ENCODE measurements at places on chromosomes 7 and 10.

DNA sequence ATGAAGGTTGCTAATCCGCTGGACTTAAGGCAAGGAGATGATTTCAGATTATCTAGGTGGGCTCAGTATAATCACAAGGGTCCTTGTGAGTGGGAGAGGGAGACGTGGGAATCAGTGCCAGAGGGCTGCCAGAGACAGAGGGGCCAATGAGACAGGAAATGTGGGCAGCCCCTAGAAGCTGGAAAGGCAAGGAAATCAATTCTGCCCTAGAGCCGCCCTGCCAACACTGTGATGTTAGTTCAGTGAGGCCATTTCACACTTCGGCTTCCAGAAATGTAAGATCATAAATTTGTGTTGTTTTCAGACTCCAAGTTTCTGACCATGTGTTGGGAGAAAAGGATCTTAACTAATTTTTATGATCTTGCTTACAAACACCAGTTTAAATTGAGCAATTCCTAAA is 3.6 kb upstream of the GPNMB start:
- DNase-seq: no peak

GRCh38 chr10:11307004-11307403 is 289.3 kb downstream of the CELF2 start:
- no peak for DNase-seq

DNA sequence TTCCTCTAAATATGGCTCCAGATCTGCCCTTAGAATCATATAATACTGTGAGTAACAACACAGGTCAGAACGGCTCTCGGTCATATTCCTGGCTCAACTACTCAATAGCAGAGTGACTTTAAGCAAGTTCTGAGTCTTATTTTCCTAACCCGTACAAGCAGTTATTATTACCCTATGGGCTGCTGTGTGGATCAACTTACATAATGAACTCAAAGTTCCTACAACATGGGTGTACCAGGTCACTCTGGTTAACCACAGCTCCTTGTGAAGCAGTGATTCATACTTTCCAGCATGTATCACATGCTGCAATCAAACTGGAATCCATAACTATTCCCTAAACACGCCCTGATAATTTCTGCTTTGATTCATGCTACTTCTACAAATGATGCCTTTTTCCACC is 107.3 kb downstream of the LRRN3 start:
- peak; percentile 87 for DNase-seq

GRCh38 chr7:90994601-90995000 is 269.6 kb upstream of the FZD1 start:
- no peak for DNase-seq

- DNase-seq: peak; percentile 39
Observed at GRCh38 chr10:127715782-127716378, 21.1 kb upstream of the FOXI2 start.

DNA sequence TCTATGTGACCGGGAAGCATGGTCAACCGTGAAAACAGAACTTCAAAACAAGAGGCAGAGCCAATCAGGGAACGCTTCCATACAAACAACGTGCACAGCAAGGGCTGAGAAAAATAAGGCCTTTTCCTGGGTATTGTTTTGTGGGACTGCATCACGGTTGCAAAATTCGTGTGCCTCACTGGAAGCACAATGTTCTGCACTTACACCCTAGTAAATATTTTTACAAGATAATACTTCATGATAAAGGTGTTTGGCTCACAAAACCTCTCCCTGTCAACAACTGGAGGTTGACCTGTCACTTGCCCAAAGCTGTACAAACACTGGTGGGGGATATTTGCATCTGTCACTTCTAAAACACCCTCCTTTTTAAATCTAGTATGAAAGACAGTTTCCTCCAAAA is 37.0 kb downstream of the KLF6 start:
- no peak for DNase-seq

- DNase-seq: no peak
Observed at GRCh38 chr10:121709675-121710073, 111.4 kb upstream of the FGFR2 start.

DNA sequence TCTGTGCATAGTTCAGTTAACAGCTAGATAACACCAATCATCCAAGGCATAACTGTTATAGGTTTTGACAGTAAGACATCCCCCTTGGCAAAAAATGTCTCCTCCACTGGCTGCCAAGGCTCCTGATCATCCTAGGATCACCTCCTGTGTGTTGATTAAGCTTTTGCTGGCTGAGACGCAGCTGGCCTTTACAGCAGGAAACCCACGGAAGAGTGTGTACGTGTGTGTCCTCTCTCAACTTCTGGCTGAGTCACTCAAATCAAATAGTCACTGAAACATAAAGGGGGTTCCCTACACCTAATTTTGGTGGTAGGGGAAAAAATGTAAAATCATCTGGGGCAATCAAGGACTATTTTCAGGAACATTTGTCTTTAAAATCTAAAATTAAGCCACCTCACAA is 208.8 kb downstream of the CTNNA3 start:
- no peak for DNase-seq

GRCh38 chr10:58546722-58547445 is 34.2 kb downstream of the BICC1 start:
- no peak for DNase-seq

DNA sequence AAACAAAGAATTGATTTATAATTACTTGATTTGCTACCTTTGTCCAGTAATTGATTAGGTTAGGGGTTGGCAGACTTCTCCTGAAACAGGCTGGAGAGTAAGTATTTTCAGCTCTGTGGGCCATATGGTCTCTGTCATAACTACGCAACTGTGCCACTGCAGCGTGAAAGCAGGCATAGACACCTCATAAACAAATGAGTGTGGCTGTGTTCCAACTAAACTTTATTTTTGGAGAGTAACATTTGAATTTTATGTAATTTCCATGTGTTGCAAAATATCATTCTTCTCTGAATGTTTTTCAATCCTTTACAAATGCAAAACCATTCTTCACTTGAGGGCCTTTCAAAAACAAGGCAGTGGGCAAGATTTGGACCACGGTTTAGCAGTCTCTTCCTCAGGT is 76.9 kb downstream of the GALNT17 start:
- no peak for DNase-seq

DNA sequence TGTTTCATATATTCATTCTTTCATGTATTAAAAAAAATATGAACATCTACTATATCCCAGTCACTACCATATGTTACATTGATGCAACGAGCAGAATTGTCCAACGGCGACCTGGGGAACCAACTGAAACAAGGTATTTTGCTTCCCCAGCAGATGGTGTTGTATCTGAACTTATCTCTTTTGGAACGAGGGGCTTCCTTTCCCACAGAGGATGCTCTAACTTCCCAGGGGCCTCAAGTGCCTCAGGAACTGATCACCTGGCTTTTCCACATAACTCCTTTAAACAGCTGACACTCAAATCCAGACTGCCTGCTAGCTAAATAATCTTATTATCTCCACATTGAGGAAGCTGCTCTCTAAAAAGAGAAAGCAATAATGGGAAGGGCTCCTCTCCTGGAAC is 259.3 kb downstream of the HTR7 start:
- DNase-seq: no peak

DNA sequence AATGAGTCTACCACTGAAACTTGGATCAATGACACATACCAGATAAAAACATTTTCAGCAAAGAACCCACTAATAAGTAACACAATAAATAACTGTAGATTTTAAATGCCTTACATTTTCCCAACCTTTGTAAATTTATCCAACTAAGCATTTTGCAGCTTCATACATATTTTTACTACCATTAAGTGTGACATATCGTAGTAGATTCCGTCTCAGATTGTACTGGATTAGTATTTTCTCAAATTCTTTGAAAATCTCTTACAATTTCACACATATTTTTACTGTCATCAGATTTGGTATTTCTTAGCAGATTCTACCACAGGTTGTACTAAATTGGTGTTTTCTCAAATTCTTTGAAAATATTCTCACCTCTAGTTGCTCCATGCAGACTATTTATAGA is 26.0 kb downstream of the CCDC71L start:
- DNase-seq: no peak

- DNase-seq: no peak
Observed at GRCh38 chr10:118521415-118522117, 73.9 kb downstream of the PRLHR start.

DNA sequence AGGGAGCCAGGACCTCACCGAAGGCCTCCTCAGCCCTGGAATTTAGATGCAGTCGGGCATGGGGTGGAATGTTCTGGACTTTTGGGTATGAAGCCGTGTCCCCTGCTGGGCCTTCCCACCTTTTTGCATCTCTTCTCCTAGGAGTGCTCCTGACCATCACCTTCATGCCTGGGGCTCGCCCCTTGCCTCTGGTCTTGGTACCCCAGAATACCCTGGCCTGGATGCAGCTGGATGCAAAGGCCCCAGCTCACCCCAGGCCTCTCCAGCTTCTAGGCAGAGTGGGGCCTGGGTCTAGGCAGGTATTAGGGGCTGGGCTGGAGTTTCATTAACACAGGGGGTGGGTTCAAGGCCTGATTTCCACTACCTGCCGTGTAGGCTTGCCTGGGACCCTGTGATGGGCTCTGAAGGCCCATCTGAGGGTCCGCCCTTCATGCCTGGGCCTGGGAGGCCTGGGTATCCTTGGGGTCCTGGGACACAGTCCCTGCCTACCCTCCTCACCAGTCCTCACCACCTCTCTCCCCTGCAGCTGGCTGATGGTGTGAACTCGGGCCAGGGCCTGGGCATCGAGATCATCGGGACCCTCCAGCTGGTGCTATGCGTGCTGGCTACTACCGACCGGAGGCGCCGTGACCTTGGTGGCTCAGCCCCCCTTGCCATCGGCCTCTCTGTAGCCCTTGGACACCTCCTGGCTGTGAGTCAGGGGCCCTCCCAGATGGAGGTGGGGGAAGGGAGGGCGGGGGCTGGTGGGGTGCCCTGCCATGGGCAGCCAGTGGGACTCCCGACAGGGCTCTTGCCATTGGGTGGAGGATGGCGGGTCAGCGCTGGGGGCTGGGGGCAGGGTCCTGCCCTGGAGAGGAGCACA is 10.1 kb downstream of the AQP1 start:
- DNase-seq: no peak

- DNase-seq: no peak
Observed at GRCh38 chr7:150411606-150412005, 32.5 kb downstream of the ZNF775 start.

DNA sequence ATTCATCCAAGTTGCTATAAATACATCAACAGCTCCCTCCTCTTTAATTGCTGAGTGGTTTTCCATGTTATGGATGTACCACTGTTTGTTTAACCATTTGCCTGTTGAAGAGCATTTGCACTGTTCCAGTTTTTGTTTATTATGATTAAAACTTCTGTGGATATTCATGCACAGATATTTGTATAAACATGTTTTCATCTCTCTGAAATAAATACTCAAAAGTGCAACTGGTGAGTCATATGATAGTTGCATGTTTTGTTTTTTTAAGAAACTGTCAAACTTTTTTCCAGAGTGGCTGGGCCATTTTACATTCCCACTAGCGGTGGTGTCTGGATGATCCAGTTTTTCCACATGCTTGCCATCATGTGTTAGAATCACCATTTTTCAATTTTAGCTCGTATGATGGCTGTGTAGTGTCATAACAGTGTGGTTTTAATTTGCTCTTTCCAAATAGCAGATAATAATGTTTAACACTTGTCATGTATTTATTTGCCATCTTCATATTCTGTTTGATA is 33.6 kb downstream of the MEOX2 start:
- DNase-seq: no peak

GRCh38 chr7:23115991-23116390 is 10.4 kb downstream of the KLHL7 start:
- no peak for DNase-seq

- no peak for DNase-seq
Observed at GRCh38 chr7:48031111-48031510, 2.2 kb upstream of the SUN3 start.

DNA sequence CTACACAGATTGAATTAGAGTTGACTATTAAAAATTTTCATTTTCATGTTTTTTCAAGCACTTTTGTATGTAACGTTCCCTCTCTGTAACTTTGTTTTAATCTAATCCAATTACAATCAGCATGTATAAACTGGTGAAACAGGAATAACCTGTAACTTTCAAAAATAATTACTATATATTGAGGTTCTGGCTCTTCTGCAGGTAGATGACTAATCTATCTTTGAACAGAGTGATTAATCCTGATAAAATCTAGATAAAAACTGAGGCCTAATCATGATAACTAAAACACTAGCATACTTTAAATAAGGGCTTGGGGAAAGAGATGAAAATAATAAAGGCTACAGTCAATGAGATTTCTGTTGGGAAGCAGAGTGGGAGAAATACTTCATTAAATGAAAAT is 101.6 kb upstream of the KCND2 start:
- DNase-seq: no peak

DNA sequence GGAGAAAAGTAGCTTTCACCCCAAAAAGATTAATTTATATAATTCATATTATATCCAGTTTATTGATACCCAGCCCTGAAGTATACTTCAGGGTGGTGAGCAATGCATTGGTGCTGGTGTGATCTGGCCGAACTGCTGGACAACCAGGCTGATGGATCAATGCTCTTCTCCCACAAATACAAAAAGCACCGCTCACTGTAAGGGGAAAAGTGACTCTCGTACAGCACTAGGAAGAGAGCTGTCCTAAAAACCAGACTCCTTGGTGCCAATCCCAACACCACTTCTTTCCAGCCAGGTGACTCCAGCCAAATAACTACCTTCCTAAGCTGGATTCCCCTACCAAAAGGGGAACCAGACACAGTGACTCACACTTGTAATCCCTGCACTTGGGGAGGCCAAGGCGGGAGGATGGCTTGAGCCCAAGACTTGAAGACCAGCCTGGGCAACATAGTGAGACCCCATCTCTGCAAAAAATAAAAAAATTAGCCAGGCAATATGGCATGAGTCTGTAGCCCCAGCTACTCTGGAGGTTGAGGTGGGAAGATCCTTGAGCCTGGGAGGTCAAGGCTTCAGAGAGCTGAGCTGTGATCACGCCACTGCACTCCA is 13.1 kb upstream of the TNPO3 start:
- no peak for DNase-seq

DNA sequence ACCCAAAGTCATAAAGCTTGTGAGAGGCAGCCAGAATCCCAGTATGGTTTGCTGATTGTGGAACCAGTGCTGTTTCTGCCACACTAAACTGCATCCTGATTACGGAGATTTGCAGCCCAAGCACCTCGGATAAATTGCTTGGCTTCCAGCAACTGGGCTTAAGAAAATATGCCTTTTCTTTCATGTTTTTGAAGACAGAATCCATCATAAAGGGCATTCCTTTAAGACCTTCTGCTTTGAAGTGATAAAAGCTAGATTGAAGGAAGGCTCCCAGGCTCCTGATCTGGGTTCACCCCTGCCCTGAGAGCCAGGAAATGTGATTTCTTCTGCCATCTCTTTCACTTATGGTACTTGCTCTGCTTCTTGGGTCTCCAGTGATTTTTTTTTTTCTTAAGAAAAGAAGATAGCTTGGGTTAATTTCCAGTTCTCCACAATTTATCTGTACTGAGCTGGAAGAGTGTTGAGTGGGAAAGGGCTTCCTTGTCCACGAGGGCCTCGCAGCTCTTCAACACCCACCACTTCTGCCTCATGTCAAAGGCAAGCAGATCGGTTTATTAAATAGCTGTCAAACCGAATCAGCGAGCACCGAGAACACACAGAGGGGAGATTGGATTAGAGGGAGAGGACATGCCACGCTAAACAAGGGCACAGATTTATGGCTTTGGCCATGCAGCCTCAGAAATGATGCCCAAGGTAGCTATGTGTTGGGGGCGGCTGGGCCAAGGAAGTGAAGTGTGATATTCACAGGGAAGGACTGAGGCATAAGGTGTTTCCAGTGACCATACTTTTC is 94.9 kb upstream of the TBX20 start:
- DNase-seq: no peak

- DNase-seq: no peak
Observed at GRCh38 chr7:23956772-23957576, 247.0 kb downstream of the STK31 start.

All from NCI-H460 (cell line).